ENCODE measurements at places on chromosomes 6 and 20.
A peak's percentile ranks its signal among the peaks of the same experiment; 100 is the strongest.

DNA sequence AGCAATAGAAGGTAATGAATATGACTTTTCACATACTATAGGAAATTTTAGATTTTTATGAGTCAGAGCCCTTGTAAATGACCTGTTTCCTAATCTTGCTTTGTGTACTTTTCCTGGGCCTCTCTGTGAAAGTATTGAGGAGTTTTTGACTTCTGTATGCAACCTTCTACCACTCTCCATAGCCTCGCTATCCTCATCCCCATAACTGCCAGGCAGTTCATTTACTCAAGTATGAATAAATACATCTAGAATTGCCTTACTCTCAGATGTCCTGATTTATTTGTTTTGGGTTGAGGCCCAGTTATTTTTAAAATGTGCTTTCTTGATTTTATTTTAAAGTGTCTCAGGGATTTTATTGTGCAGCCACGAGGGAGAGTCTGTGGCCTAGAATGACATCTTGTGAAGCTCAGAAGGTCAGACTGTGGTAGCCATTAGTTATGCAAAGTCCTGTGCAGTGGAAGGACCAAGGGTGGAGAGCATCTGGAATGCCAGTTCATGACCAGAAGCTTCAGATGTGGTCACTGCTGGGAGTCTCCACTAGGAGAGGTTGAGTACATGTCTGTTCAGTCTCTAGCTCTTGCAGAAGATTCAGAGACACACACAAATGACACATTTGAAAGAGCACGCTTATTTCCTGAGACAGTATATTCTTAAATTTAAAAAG lies 346.2 kb upstream of the IMPG1 start:
- no peak for DNase-seq

- no peak for DNase-seq
Measured at GRCh38 chr6:99512033-99512432, 3.2 kb downstream of the USP45 start.

DNA sequence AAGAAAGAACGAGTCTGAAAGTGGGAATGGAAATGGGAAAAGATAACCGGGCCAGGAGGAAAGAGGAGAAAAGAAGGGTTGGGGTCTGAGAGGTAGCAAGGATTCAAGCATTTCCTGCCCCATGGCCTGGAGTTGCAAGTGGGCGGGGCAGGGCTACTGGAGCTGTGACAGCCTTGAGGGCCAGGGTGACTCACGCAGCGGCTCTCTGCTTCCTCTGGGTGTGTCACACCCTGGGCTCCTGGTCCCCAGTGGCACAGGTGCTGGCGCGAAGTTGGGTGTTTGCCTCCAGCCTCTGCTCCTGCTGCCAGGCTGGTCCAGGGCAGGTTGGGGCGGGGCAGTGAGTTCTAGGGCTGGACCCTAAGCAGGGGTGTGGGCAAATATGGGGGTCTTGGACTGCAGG lies 3.3 kb upstream of the ULBP3 start:
- peak; percentile 55 for DNase-seq

DNA sequence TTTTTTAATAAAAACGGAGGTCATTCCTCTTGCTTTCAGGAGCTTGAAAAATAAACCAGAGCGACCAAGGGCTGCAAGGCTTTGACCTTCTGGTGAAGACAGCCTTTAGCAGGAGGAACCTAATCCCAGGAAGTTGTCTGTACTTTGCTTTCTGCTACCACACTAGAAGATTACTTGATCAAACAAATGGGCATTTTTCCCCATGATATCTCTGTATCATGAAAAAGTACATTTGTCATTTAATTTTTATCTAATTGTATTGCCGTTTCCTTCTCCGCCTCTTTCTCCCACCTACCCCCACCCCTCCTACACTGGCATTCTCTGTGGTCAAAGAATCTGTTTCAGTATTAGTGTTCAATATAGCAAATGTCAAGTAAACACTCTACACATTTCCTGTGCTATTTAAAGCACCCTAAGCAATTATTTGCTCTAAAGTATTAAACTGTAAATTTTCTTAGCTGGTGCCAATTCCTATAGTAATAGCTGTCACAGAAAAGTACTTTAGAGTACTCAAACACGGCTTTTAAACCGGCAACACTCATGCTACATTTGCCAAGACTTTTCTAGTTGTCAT lies 29.7 kb downstream of the ATXN1 start:
- peak; percentile 87 for DNase-seq

DNA sequence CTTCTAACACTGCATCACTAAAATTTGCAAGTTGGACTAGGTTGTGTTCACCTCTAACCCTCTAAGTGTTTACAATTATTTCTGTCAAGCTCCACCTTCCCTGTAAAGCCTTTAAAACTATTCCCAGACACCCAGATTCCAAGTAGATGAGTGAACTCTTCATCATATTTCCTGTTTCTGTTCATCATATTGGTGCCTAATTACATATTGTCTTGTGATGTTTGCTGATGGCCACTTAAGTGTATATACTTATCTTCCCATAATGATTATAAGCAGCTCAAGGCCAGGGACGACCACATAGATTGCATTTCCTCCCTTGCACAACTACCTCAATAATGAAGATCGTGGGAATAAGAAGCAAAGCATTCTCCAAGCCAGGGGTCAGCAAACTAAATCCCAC lies 16.8 kb downstream of the TNFRSF21 start:
- DNase-seq = no peak

DNA sequence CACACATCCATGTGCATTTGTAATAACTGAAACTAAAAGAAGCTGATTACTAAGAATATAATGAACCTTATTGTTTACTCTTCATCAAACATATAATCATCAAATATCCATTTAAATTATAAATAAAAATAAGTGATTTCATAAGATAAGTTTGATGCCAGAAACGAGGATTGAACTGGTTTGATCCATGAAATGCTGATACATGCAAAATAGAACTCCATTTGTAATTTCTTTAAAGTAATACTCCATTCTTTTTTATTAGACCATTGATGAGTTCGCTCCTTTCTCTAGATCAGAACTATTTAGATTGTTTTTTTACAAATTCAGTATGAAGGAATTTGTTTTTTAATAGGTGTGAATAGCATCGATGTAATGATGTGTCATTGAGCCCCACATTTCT lies 57.6 kb downstream of the EYS start:
- no peak for DNase-seq

DNA sequence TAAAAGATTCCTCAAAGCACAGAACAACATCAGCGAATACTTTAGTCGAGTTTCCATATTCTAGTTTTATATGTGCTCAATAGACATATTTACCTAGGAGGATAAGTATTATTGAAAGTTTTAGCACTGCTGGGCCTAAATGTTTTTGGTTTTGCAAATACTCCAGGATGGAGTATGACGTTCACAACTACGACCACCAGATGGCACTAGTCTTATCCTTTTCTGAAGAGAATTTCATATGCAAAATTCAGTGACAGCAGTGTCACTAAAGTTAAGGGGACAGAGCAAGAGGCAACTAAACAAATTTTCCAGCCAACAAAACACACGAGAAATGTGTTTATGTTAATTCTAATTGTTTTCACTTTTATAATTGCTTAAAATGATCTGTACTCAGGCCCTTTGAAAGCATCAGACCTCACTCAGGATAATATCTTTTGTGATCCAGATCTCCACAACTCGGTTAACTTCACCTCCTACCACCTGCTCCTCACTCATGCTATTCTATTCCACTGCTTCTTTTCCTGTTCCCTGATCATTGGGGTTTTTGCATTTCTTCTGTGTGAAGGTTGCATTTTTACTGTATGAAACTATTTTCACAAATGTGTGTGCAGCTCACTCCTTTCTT lies 220.8 kb downstream of the TRDN start:
- peak; percentile 39 for DNase-seq

GRCh38 chr6:154996016-154996590 lies 988 bp downstream of the TIAM2 start:
- no peak for DNase-seq

- DNase-seq = no peak
Measured at GRCh38 chr20:47546184-47547033, 44.7 kb downstream of the NCOA3 start.

GRCh38 chr6:52201046-52201445 lies 14.9 kb downstream of the IL17A start:
- DNase-seq = peak; percentile 27

GRCh38 chr20:48614593-48615274 lies 213.1 kb downstream of the PREX1 start:
- no peak for DNase-seq

GRCh38 chr6:126937426-126937825 lies 181.0 kb upstream of the RSPO3 start:
- DNase-seq = no peak

GRCh38 chr6:90294989-90295853 lies 1.4 kb downstream of the BACH2 start:
- DNase-seq = peak; percentile 46

GRCh38 chr6:16759181-16759645 lies 2.0 kb downstream of the ATXN1 start:
- no peak for DNase-seq

GRCh38 chr20:44494266-44494665 lies 18.6 kb downstream of the TTPAL start:
- no peak for DNase-seq

- no peak for DNase-seq
Measured at GRCh38 chr20:63085151-63085861, 78.5 kb upstream of the BHLHE23 start.

GRCh38 chr6:106134087-106134770 lies 48.1 kb downstream of the PRDM1 start:
- DNase-seq = no peak

DNA sequence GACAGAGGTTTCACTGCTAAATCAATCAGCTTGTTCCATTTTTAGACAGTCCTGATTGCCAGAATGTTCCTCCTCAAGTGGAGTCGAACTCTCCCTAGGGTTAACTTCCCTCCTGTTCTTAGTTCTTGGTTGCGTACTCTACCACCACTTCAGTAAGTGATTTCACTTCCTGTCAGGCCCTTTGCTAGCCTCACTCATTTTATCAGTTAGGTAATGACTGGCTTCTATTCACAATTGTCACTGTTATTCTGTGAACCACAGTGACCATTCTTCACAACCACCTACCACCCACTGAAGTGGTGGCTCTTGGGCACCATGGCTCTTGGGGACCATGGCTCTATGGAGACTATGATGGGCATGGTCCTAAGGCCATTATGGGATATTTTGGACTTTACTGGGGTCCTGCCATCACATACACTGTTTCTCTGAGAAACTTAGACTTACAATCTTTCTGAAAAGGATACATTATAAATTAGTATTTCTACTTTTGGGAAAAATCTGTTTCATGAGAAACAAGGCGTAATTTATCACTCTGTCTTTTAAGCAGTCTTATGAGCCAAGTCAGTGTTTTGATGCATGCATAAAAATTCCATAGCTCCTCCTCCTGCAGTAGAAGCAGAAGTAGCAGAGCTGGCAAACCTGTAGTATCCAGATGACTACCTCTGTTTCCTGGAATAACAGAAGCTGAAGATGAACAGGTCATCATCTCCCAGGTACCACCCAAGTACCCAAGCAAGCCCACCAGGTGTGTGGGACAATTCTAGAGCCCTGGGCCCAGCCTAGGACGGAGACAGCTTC lies 66.3 kb downstream of the ATXN1 start:
- peak; percentile 88 for DNase-seq

DNA sequence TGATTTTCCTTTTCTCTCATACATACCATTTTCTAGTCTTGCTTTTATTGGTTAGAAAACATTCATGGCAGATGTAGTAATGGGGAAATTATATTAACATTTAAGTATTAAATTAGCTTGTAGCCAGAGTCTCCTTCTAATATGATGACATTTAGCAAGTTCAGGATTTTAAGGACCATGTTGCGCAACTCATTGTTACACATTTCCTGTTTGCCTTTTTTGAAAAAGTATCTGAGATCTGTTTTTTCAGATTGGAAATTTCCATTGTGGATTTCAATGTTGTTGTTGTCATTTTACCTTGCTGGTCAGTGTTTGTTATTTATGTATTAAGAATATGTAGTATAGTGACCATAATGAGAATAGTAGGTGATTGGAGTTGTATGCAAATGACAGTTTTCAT lies 38.7 kb downstream of the CDKAL1 start:
- DNase-seq = no peak

DNA sequence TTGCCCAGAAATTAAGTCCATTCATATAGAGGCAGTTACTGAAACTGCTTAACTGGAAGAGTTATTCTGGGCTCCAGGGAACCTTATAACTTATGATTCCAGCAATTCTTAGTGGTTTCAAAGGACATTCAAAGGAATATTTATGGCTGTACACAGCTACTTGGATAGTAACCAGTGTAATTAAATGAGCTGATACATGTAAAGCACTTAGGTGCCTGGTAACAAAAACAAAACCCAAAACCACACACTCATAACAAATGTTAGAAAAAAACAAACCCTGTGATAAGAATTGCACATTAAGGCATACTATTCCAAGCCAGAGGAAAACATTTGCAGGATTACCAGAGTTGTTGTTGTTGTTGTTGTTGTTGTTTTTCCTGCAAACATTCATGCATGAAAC lies 51.5 kb downstream of the STK4 start:
- DNase-seq = no peak

GRCh38 chr20:47358672-47359529 lies 2.4 kb upstream of the ZMYND8 start:
- no peak for DNase-seq

- no peak for DNase-seq
Measured at GRCh38 chr6:170165471-170166117, 125.3 kb downstream of the DLL1 start.

DNA sequence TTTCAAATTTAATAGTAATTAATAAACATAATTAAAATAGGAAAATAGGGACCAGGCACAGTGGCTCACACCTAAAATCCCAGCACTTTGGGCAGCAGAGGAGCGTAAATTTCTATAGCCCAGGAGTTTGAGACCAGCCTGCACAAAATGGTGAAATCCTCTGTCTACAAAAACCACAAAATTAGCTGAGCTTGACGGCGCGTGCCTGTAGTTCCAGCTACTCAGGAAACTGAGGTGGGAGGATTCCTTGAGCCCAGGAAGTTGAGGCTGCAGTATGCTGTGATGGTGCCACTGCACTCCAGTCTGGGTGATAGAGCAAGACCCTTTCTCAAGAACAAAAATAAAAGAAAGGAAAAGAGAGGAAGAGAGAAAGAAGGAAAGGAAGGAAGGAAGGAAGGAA lies 1387.0 kb upstream of the ADGRB3 start:
- no peak for DNase-seq

DNA sequence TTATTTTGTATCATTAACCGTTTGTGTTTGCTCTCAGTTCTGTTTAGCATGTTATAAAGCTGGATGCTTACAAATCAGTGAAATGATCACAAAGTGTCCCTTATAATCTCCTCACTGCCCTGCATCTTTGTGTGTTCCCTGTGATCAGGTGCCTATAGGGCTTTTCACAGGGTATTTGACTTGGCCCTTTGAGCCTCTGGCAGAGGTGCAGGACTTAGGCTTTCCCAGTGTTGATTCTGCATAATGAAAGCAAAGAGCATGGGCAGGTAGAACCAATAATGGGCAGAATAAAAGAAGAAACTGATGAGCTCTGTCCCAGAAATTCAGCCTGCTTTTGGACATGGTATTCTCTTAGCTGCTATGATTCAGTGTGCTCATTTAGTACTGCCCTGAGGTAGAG lies 16.9 kb upstream of the PBOV1 start:
- DNase-seq = no peak

- DNase-seq = no peak
Measured at GRCh38 chr6:146419576-146419975, 124.1 kb upstream of the RAB32 start.
